ENCODE measurements at places on chromosomes 12 and 14.

DNA sequence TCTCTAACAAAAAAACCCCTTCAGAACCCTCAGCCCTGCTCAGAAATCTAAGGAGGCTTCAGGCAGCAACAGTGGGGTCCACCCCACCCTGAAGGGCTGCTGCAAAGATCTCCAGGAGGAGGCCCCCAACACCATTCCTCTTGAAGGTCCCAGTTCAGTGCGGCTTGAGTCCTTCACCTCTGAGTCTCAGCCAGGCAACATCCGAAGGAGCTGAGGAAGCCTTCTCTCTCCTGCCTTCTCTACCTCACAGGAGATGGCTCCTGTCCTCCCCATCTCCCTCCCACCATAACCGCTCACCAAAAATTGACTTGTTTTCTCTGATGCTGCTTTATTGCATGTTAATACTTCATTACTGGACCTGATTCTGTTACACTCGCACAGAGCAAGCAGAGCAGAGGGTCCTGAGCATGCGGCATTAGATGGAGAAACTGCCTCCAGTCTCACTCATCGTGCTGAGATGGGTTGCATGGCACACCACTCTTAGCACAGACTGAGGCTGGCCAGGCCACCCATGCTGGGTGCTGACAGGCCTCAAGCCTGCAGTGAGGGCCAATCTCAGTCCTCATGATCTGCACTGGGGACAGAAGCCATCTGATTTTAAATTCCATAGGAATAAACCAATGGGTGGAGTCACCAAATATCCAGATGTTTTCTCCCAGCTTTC lies 224.8 kb downstream of the CACNA1C start:
- no peak for DNase-seq

GRCh38 chr12:104056419-104056972 lies 6.5 kb upstream of the GLT8D2 start:
- DNase-seq: no peak

DNA sequence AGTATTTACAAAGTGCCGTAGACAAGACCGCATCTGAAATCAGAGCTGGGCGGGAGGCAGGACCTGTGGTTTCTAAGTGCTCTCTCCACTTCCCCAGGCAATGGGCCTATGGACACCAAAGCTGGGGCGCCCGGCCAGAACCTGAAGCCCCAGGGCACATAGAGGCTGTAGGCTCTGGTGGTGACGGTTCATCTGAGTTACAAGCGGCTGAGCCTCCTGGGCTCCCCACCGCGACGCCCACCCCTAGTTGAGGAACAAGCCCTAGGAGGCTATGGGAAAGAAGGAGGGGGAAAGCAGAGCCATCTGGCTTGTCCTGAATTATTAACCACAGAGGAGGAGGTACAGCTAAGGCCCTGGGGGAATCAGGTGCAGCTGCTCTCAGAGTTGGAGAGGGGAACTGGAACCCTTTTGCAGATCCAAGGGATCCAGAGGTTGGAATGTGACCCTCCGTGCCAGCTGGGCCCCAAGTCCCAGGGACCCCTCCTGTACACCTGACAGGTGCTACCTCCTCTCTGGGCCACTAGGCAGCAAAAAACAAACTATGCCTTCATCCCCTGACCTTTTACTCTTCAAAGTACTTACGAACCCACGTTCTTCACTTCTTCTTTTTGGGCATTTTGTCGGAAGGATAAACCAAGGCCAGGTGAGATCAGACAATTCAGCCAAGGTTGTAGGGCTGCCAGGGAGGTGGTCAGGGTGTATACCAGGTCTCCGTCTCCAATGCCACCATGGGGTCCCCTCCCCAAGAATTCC lies 77.2 kb downstream of the ARL6IP4 start:
- DNase-seq: no peak

GRCh38 chr14:87203346-87203745 lies 789.6 kb downstream of the GALC start:
- no peak for DNase-seq

DNA sequence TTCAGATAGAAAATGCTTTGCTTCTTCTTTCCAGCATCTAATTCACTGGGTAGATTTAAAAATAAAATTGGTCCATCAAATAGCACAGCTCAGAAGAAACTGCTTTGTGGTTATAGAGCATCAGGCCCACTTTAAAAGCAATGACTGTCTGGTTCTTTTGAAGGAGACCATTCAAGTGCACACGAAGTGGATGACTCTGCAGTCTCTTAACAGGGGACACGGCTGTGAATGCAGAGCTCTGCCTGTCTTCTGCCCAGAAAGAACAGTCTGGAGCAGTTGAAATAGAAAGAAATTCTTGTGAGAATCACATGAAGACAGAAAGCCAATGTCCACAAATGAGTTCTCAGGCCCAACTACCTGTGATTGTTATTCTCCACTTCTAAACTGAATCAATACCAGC lies 138.7 kb upstream of the PLEKHA5 start:
- DNase-seq: no peak

- DNase-seq: no peak
These were observed 9.2 kb downstream of the MBD6 start for GRCh38 chr12:57531836-57532235.

- no peak for DNase-seq
These were observed 58.7 kb upstream of the OR10AD1 start for GRCh38 chr12:48261773-48262172.

GRCh38 chr14:99191395-99192027 lies 80.5 kb downstream of the BCL11B start:
- peak; percentile 29 for DNase-seq

DNA sequence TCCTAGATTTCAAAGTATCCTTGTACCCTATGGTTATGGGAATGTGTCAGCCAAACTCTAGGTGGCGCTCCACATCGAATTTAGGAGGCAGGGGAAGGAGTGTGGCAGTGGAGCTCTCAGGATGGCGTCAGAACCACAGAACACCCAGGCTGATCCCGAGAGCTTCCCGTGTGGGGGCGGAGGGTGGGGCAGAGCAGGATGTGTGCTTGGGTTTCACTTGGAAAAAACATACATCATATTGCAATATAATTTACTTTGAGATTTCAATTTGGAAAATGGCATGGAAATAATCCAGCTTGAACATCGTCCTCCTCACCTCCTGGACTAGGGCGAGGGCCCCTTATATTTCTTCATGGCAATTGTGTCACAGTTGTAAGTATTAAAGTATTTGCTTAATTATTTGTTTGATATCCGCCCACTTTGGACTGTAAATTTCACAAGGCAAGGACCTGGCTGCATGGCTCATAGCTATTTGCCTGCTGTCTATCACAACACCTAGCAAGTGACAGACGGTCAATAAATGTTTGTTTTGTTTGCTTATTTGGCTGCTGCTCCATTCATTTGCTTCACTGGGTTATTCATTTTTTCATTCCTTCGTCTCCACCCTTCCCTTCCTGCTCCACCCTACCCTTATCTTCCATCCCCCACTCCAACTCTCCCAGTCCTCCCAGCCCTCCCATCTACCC lies 221.5 kb upstream of the HMGA2 start:
- peak; percentile 90 for DNase-seq

GRCh38 chr14:32920696-32921276 lies 17.9 kb upstream of the NPAS3 start:
- no peak for DNase-seq

DNA sequence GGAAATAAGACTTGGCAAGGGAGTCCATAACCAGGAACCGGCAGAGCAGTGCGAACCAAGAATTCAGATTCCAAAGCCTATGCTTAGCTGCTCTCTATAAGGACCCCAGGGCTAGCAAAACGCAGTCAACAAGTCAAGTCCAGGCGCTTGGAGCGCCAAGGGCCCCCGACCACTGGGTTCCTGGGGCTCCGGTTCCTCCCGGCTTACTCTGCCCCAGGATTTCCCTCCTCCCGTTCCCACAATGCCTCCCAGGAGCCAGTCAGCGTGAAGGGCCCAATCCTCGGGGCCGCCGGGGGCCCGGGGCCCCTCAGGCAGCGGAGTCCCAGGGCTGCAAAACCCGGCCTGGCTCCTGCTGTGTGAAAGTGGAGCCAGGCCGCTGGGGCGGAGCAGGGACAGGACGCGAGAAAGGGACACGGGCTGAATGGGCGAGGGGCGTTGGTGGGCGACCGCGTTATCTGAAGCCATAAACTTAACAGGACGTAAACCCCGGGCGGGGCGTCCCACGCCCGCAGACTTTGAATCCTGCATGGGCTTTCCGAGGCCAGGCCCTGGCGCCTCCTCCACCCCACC lies 1.5 kb downstream of the KRT8 start:
- DNase-seq: peak; percentile 68

DNA sequence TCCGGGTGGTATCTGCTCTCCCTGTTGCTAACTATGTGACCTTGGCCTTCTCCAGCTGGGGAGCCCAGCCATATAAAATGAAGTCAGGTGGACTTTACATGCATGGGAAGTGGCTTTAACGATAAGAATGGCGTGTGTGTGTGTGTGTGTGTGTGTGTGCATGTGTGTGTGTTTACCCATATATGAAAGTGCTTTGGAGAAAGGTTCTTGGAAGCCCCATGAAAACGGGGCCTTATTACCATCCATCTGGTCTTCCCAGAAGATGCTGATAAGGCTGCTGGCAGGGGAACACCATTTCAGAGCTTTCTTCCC lies 94.8 kb downstream of the LRRC74A start:
- DNase-seq: no peak

- no peak for DNase-seq
These were observed 13.9 kb upstream of the CLEC4E start for GRCh38 chr12:8554451-8555195.

DNA sequence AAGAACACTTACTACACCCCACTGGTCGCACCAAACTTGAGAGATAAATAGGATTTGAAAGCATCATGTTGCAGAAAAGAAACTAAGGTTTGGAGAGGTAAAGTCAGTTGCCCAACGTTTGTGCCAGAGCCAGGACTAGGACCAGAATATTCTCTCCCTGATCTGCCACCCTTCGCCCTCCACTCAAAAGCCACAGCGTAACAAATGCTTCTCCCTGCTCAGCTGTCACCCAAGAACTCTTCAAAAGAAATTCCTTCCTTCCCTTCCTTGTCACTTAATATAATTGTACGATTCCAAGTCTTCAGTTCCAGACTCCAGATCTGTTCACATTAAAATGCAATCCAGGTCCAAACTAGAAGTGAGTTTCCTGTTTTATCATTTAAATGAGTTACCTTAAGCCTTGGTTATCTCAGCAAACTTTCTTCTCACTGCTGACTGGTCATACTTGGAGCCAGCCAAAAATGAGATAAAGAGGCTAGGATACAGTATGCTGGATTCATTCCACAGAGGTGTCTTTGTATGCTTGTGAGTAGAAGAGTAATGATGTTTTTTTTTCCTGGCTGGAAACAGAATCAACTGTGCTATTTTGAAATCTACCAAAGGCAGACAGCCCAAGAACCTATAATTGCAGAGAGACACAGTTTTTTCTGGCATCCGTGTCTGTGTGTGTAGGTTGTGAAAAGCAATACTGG lies 12.8 kb upstream of the PPFIBP1 start:
- DNase-seq: peak; percentile 26

- DNase-seq: no peak
These were observed 474.8 kb upstream of the NOVA1 start for GRCh38 chr14:27072589-27072988.

GRCh38 chr12:78793491-78793890 lies 71.1 kb upstream of the SYT1 start:
- DNase-seq: peak; percentile 16

GRCh38 chr14:62921466-62921865 lies 123.8 kb downstream of the KCNH5 start:
- DNase-seq: no peak

GRCh38 chr12:124567673-124568373 lies 411 bp upstream of the NCOR2 start:
- peak; percentile 98 for DNase-seq

All from fibroblast of skin of left quadriceps (primary cell).